ENCODE measurements at places on chromosomes 1 and 21.

DNA sequence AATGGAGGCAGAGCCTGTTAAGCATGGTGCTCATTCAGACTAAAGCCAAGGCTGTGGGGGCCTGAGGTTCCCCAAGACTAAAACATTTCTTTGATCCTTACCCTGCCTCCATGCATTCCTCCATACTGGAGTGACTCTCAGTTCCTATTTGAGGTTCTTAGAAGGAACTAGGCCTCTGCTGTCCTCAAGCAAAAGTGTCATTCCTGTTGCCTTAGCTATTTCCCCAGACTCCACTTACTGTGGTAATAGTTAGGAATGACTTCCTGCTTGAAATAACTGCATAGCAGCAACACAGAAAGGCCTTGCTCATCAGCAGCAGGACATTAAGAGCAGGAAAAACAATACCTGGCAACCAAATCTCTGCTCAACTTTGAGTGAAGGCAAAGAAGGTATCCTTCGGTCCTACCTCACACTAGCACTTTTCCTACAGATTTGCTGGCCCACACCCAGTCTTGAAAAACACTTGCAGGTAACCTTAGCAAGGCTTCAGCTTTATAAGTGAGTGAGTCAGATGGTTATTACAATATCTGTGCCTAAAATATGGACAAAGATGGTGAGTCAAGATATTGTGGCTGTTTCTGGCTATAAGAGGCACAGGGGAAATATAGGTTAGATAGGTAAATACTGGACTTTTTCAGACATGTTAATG is 14.8 kb downstream of the LRRC41 start:
- no peak for DNase-seq

- DNase-seq: no peak
Observed at GRCh38 chr1:219265026-219265515, 91.4 kb downstream of the LYPLAL1 start.

DNA sequence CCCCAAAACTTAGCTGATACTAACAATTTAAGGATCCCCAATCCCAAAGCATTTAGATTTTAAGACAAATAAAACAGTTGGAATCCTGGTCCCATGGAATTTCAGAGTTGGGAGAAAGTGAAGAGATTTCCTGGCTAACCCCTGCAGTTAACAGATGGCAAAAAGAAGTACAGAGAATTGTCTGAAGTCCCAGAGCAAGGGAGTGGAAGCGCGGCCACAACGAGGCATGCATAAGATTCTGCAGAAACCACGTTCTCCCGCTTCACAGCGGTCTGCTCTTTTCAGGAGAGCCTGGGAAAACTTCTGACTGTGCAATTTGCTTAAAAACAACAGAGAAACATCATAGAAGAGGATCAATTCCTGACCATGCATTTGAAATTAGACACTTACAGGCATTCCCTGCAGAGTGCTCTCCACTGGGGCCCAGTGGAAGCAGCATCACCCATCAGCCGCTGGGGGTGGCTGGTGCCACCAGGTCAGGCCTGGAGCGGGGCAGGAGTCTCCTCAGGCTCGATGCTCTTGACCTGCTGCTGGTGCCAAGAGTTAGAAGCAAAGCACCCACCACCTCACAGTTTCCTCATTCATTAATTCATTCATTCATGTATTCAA is 226.7 kb upstream of the POU3F1 start:
- DNase-seq: no peak

- no peak for DNase-seq
Observed at GRCh38 chr1:24483441-24483840, 19.2 kb upstream of the RCAN3 start.

DNA sequence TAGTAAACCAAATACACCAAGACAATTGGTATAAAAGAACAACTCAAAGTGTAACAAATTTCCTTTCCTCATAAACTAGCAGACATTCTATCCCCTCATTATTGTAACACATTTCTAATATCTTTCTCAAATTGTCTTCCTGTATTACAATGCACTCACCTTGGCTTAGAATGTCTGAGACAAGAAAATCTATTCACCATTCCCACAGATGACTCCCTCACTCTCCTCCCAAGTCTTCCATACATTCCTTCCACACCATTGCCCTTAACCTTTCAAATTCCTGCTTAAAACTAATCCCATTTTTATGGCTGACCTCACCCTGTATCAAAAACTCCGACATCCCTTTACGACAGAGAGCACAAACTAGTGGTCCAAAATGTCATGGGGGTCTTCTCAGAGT is 56.0 kb downstream of the LTN1 start:
- no peak for DNase-seq

GRCh38 chr21:42243026-42243425 is 24.1 kb downstream of the ABCG1 start:
- no peak for DNase-seq

- no peak for DNase-seq
Observed at GRCh38 chr1:45260244-45260643, 53.8 kb upstream of the ZSWIM5 start.

- no peak for DNase-seq
Observed at GRCh38 chr1:171718848-171719247, 23.0 kb downstream of the VAMP4 start.

DNA sequence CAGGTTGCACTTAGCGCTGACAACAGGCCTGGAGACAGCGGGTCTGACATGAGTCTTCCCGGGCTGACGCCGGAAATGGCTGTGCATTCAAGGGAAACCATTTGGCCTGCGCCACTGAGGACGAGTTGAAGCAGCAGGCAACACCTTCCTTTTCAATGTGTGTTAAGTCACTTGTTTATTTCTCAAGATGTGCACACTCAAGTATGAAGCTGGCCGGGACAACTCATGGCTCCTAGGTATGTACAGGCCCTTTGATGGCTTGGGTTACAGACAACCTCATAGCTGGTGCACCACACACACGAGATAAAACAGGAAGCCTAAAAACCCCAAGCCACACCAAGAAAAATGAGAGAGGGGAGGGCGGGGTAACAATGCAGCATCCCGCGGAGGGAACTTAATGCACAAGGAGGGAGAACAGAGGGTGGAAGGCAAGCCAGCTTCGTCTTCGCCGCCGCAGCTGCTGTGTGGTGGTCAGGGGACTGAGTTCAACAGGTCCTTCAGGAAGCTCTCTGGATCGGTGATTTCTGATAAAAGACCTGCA is 118.0 kb upstream of the IFFO2 start:
- DNase-seq: peak; percentile 45

- DNase-seq: no peak
Observed at GRCh38 chr1:64875101-64875500, 91.2 kb downstream of the JAK1 start.

DNA sequence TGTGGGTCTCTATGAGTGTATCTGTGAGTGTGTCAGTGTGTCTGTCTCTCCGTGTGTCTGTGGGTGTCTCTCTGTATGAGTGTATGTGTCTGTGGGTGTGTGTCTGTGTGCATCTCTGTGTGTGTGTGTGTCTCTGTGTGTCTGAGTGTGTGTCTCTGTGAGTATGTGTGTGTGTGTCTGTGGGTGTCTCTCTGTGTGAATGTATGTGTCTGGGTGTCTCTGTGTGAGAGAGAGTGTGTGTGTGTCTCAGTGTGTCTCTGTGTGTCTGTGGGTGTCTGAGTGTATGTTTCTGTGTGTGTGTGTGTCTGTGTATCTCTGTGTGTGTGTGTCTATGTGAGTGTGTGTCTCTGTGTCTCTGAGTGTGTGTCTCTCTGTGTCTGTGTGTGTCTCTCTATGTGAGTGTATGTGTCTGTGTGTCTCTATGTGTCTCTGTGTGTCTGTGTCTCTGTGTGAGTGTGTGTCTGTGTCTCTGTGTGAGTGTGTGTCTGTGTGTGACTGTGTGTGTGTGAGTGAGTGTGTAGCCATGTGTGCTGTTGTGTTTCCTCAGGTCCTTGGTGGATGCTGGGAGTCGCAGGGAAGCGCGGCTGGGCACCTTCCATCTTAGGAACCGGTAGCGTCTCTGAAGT is 33.0 kb downstream of the DHRS3 start:
- no peak for DNase-seq

- DNase-seq: no peak
Observed at GRCh38 chr1:176183618-176184017, 23.5 kb downstream of the COP1 start.

GRCh38 chr1:176559878-176560277 is 96.9 kb downstream of the PAPPA2 start:
- DNase-seq: no peak

GRCh38 chr1:15180189-15180588 is 26.6 kb downstream of the TMEM51 start:
- DNase-seq: no peak

- DNase-seq: no peak
Observed at GRCh38 chr1:10674222-10674621, 122.2 kb downstream of the CASZ1 start.

DNA sequence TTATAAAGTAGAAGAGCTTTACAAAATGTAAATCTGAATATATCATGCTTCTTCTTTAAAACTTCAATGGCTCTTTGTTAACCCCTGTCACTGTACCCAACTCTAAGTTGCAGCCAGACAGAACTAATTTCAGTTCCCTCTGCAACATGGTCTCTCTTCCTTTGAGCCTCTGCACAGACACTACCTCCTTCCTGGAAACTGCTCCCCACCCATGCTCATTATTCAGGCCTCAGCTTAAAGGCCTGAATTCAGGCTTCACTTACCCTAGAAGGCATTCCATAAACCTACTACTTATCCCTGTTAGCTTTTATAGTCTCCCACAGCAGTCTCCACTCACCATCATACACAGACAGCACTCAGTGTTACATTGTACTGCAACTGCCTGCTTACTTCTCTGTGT is 2.6 kb upstream of the EEIG2 start:
- no peak for DNase-seq

DNA sequence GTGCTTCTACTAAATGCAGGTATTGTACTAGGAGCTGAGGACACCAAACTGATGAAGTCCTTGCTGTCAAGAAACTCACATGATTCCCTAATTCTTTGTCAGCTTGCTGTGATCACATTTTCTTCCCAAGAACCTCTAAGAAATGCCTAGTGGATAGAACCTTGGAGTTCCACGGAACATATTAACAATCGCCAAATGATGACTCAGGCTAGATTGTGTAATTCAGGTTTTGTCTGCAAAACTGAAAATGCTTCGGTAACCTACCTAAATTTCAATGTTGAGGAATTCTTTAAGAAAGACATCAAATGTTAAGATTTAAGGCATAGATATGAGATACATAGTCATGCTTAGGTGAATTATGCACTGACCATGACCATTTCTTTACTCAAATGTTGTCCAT is 1.7 kb upstream of the GADD45A start:
- no peak for DNase-seq

- DNase-seq: no peak
Observed at GRCh38 chr1:31038360-31038759, 27.2 kb downstream of the PUM1 start.

GRCh38 chr21:38985568-38986378 is 180.0 kb downstream of the ETS2 start:
- no peak for DNase-seq

DNA sequence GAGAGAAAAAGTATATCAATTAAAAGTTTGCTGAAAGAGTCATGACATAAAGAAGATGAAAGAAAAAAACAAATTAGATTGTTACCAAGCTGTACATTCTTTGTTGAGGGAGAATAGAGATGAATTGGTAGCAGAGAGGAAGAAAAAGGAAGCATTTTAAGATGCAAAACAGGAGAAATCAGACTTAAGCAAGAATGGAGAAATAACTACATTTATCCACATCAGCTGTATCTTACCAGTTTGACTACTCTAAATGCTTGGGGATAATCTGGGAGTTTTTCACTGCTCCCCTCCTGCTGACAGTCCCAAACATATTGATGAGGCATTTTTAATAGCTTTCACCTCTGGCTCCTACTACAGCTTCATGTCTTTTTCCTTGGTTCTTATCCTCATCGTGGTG is 16.8 kb upstream of the PTPRC start:
- DNase-seq: no peak

All from activated CD4-positive, CD25-positive, alpha-beta regulatory T cell treated with anti-CD3 and anti-CD28 coated beads, Interleukin-2, amount 50 U/mL, for 16 hours (primary cell).